ENCODE measurements at places on chromosomes 11 and 22.

- DNase-seq: no peak
These were observed 38.8 kb upstream of the CHRNA10 start for GRCh38 chr11:3709977-3710376.

- DNase-seq: no peak
These were observed 45.6 kb downstream of the IGSF9B start for GRCh38 chr11:133911171-133911570.

GRCh38 chr11:68994894-68995285 is 14.1 kb upstream of the MRGPRD start:
- no peak for DNase-seq

DNA sequence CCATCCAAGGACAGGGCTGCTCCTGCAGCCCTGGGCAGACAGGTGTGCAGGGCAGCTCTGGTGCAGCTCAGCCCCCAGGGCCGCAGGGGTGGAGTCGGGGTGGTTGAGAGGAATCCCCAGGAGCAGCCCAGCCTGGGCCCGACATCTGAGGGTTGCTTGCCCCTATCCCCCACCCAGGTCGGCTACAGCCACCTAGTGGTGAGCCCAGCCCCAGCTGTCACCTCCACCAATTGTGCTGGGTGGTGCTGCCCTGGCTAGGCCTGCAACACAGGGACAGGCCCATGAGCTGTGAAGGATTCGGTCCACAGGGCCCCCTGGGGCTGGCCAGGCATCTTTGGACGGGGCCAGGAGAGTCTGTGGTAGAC is 29.6 kb downstream of the RTN4R start:
- no peak for DNase-seq

DNA sequence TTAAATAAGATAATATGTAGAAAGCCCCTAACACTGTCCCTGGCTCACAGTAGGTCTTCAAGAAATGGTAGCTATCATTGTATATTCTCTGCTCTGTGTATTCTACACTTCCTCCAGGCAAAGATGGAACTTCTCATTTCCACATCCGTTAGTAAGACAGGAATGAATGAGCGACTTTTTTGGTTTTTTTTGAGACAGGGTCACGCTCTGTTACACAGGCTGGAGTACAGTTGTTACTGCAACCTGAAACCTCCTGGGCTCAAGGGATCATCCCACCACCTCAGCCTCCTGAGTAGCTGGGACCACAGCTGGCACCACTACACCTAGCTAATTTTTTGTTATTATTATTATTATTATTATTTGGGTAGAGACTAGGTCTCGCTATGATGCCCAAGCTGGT is 2.3 kb upstream of the CLPB start:
- no peak for DNase-seq

- no peak for DNase-seq
These were observed 65.6 kb downstream of the ISX start for GRCh38 chr22:35131525-35132000.

- no peak for DNase-seq
These were observed 11.2 kb downstream of the PEX26 start for GRCh38 chr22:18088825-18089568.

DNA sequence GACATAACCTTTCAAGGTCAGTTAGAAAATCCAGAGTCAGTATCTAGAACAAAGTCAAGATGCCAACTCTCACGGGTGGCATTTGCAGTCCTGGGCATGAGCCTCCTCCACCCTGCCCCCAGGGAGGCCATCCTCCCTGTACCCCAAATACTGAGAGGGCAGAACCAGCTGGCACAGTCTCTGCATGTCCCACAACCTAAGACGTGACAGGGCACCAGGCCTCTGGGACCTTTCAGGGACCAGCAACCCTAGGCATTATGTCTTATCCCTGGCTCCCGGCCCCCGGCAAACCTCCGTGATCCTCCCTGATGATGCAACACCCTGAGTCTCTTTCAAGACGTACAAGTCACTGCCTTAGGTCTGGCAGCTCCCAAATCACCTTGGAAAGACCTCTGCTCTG is 2.0 kb downstream of the MB start:
- no peak for DNase-seq

- no peak for DNase-seq
These were observed 6.2 kb downstream of the KDELR3 start for GRCh38 chr22:38474003-38474607.

DNA sequence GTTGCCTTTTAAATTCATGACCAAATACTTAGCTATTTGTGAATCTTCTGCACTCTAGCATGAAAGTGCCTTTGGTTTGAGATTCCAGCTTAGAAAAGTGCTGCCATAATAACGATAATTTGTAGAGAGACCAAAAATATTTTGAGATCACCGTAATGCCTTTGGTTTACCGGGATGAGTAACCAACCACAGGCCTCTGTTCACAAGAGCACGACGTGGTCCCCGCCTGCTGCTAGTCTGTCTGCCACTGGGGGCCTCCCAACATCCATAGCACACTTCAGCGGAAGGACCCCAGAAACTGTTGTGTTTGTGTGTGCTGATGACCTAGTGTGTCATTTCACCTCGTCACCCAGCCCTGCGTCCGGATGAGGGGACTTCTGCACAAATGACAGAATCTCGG is 67.0 kb upstream of the RASSF10 start:
- DNase-seq: no peak

- DNase-seq: no peak
These were observed 405 bp downstream of the SFI1 start for GRCh38 chr22:31496735-31497146.

GRCh38 chr11:120978701-120979100 is 45.2 kb upstream of the TBCEL start:
- DNase-seq: no peak

DNA sequence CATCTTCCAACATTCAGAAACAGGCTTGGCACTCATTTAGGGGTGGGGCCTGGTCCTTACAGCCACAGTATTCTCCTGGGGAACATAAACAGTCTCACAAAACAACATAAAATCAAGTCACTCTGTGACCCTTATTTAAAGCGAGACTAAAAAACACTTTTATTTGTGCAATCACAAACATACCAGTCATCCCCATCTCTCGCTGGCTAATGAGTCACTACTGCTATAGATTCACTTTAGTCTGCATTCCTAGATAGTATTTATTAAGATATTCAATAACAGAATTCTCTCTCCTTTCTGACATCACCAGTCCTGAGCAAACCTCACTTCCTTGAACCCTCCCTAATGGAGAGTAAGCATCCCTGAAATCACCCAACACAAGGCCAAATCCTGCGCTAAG is 68.0 kb downstream of the ZBTB44 start:
- peak; percentile 1 for DNase-seq

DNA sequence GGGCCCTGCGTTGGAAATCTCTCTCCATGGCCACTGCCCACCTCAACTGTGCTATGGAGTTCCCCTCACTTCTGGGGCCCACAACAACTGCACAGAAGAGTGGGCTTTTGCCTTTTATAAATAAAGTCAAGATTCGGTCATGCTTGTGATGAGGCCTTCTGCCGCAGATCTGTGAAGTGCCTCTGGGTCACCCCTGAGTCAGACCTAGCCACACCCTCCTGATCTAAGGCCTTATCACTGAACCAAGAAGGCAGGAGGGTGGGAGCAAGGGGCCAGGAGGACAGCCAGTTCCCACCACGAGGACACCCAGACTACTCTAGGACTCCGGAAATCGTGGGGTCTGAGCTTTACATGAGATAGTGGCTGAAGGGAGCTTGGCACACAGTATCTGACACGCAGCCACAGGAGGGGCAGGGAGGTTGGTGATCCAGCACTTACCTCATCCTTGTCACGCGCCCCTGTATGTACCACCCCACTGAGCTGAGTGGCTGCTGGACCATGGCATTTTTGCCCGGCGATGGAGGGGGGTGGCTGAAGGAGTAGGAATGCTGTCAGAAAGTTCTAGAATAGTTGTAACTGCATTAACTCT is 115.7 kb downstream of the ABTB2 start:
- DNase-seq: no peak

DNA sequence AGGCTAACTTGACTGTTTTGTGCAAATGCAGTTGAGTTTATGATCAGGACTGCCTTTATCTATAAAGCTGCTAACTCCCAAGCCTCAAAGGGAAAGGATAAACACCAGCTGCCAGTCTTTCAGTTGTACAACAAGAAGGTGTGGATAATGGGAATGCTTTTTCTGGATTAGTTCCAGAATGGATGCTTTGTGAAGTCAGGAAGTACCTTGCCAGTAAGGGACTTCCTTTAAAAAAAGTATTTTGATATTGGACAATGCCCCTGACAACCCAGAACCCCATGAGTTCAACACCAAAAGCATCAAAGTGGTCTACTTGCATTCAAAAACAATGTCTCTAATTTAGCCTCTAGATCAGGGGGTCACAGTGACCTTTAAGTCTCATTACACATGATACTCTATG is 32.0 kb downstream of the OR5A2 start:
- no peak for DNase-seq

GRCh38 chr11:126833065-126833464 is 167.5 kb downstream of the KIRREL3 start:
- DNase-seq: no peak

DNA sequence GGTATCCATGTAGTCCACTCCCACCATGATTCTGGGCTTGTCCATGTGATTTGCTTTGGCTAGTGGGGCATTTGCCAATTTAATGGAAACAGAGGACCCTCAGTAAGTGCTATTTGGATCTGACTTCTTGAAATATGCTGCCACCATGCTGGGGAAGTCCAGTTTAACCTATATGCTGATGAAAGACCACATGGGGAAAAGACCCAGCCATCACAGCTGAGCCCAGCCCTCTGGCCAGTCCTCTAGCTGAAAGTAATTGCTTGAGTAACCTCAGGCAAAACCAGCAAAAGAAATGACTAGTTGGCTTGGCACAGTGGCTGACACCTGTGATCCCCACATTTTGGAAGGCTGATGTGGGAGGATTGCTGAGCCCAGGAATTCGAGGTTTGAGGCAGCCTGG is 61.5 kb downstream of the ATG16L2 start:
- no peak for DNase-seq

- no peak for DNase-seq
These were observed 122.3 kb downstream of the SPATA19 start for GRCh38 chr11:133723056-133723455.

DNA sequence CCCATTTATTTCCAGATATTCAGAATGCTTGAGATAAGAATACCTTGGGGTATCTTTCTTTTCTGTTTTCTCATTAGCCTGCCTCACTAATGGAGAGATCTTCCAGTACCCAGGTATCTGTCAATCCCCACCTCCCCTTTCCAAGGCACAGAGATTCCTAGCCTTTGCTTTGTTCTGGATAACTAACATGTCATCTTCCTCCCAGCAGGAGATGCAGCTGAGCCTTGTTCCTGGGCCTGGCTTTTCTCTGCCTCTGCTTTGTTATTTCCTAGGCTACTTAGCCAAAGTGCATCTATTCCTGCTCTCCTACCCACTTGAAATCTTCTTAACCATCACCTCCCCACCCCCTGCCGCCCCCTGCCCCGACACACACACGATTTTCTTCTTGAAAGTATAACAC is 297.1 kb downstream of the NELL1 start:
- no peak for DNase-seq

DNA sequence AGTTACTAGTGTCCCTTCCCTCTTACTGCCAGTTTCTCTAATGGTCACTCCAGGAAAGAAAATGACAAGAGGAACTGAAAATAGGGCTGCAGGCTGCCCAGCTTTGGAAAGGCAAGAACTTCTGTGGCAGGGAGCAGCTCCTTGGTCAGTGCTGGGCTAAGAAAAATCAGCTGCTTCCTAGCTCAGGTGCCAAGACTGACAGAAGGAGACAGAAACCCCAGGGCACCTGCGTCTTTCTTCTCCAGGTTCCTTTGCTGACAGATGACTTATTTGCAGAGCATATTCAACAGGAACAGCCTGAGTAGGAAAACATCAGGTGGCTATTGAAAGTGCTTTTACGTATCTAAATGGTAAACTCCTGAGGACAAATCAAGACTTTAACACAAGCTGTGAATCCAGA is 25.4 kb downstream of the MAML2 start:
- DNase-seq: no peak

DNA sequence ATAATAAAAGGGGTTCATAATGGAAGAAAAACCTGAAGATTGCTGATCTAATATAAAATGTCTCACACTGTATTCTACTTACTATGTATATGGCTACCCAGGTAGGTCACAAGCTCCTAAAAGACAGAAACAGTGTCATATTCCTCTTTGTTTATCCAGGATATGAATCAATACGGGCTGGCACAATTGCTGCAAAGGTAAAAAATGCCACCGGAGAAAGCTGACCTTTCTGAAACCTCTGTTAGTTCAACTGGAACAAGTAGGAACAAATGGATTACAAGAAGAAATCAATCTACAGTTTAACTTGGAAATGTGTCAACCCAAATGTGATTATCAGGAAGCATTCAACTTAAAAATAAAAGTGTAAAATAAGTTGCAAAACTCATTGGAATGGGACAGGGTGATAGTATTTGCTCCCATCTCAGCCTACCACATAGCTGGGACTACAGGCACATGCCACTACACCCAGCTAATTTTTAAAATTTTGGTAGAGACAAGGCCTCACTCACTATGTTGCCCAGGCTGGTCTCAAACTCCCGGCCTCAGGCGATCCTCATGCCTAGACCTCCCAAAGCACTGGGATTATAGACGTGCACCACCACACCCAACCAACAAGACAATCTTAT is 27.6 kb downstream of the SLC35F2 start:
- DNase-seq: no peak

DNA sequence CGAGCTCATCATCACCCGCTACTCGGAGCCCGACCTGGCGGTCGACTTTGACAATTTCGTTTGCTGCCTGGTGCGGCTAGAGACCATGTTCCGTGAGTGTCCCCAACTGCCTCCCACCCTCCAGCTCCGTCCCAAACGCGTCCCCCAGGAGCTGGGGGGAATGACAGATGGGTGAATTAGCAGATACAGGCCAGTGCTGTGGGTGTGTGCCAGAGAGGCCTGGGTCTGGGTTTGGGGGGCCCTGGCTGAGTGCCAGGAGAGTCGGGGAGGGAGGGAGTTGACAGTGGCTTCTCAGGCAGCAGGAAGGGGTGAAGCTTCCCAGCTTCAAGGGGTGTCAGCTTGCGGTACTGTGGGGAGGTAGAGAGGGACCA is 28.6 kb downstream of the CAPN1 start:
- DNase-seq: no peak

GRCh38 chr11:289712-290620 is 1.0 kb downstream of the PGGHG start:
- DNase-seq: no peak

DNA sequence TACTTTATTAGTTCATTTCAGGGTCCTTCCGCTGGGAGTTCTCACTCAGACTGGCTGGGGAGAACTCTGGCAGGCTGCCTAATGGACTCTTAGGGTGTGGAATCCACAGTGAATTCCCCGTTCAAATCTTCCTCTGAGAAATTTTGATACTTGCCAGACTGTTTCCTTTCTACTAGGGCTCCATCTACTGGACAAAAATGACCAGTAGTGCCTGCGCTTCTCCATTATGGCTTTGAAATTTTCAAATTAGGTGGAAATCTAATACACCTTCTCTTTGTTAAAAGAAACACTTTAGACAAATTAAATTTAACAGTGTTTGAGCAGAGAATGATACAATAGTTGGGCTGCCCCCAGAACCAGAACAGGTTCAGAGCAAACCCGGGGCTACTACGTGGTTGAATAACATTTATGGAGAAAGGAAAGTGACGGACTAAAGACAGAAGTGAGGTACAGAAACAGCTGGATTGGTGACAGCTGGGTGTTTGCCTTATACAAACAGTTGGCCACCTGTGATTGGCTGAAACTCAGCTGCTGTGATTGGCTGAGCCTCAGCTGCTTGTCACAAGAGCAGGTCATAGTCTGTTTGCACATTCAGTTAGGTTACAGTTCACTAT is 52.9 kb upstream of the FDX1 start:
- peak; percentile 50 for DNase-seq

All from AG04449 (cell line).